Non-pigmented ciliary epithelial cell (primary cell): ENCODE measurements at places on chromosomes 1 and 21.

DNA sequence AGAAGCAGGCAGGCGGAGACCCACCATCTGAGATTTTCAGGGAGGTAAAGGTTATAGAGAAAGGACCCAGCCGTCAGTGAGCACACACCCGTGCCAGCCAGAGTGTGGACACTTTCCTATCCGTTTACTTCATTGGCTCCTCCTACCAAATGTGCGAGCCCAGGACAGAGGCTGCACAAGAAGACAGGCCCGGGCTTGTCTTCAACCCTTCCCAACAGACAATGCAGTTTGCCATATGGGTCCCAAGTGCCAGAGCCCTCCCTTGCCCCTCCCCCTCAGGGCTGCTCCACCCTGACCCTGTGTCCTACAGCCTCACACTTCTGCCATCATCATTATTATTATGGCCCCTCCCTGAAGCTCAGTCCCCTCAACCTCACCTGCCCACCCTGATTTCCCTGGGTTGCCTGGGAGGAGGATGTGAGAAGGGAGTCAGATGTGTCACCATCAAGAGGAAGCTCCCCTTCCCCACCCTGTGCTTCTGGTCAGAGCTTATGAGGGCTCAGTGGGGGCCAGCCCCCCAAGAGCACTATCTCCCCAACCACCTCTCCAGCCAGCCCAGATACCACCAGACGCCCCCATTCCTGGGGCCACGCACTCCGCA is 9.4 kb downstream of the LAPTM5 start:
- DNase-seq, result no peak

DNA sequence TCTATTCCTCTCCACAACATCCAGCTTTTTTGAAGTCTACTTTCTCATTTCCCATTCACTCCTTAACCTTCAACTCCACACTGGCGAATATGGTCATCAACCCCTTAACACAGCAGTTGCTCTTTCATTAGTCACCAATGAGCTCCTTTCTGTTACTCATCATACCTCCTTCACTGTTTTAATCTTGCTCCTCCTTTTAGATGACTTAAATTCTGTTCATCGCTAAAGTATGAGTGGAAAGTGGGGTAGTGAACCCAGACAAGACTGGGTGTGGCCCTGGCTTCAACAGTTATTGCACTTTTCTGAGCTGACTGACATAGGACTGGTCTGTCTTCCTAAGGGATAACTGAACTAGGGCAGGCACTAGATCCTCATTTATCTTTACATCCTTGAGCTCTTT is 51.3 kb downstream of the AKT3 start:
- DNase-seq, result peak; percentile 88

DNA sequence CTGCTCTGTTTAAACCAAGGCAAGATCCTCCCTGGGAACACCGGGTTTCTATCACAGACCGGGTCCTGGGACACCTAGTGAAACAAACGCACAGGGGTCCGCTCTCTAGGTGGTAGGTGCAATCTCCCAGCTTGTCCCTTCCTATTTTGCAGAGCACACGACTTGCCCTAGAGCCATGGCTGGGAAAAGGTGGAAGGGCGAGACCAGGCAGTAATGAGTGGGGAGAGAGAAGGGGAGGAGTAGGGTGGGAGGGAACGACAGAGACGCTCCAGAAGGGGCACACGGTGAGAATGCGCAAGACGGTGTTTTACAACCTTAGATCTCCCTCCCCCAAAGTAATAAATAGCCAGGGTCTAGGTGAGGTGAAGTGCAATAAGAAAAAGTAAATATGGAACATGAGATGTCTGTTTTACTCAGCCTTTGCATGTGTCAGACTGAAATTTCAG is 9.3 kb upstream of the ARHGAP29 start:
- no peak for DNase-seq

DNA sequence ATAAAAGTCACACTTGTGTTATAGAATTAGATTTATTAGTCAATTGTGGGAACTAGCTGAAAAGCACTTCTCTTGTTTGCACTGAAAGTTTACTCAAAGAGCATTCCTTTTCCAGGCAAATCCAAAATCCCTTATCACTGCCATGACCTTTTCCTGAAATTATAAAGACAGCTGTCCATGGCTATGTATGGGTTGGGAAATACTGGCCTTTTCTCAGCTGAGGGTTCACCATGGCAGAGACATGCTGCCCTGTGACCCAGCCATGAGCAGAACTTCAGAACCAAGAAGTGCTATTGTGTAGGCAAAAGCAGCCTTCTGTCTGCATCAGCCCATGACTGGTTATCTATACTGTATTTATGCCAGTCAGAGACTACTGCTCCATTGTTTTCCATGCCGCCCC is 9.8 kb upstream of the EDEM3 start:
- no peak for DNase-seq
